ENCODE measurements at places on chromosomes 12 and 14.
A peak's percentile ranks its signal among the peaks of the same experiment; 100 is the strongest.

DNA sequence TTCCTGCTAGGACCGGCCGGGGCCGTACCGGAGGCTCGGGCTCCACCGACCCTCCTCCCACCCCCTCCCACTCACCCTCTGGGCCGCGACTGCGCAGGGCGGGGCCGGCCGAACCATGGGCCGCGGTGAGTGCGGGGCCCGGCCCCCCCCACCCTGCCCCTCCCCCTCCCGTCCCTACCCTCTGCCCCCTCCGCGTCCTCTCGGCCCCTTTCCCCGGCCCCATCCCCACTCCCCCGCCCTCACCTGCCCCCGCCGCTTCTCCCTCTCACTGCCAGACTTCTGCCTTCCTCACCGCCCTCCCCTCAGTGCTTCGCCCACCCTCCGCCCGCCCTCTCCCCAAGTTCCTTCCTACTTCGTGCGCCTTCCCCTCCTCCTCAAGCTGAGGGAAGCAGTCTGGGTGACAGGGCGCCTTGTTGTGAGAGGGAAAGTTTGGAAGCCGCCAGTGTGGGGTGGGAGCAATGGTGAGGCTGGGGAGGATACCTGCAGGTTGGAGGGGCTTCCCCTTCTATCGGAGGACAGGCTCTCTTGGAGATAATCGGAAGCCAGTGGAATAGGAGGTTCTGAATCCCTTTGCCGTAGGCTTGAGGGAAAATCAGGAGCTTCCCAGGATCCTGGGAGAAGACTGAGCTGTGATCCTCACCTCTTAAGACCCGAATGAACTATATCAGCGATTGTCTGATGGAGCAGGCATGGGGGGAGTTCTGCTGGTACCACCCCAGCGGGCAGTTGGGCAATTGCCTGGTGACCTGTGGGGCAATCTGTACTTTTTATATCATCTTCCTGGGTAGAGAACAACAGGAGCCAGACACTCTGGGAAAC, 472 bp downstream of the MBD6 start:
- peak overlapping the region; percentile 67 for H3K4me3 ChIP-seq
- peak; percentile 57 for DNase-seq
- H3K36me3 ChIP-seq = peaks cover 41% of the 10 kb centered on the region
- H3K27me3 ChIP-seq = no peaks in the 10 kb centered on the region
- H3K4me1 ChIP-seq = peaks cover 75% of the 10 kb centered on the region

GRCh38 chr12:54239620-54240019, 40.3 kb downstream of the CBX5 start:
- H3K4me1 ChIP-seq = no peaks in the 10 kb centered on the region
- no peak overlapping the region for H3K27ac ChIP-seq
- H3K36me3 ChIP-seq = peaks cover 39% of the 10 kb centered on the region
- no peak for DNase-seq
- no peak overlapping the region for H3K4me3 ChIP-seq

DNA sequence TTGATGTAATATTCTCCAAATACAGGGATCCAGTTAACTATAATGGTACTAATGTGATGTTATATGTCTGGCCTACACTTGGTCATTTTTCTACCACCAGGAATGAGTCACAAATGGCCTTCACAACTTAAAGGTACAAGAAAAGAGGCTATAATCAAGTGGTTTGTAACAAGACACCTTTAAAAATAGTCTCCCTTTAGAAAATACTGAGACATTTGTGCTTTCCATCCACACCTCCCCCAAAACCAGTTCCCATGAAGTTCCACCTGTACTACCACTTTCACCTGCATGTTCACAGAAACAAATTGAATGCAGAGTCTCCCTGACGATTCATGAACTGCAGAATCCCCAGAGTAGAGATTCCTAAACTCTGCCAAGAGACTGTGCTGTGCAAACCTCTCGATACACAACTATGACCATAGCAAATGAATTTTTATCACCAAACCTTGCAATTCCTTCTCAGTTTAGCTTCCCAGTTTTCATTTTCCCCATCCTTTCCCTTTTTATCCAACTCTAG, 6.0 kb downstream of the BTG1 start:
- H3K4me1 ChIP-seq = peaks cover 13% of the 10 kb centered on the region
- DNase-seq = no peak
- H3K36me3 ChIP-seq = peaks cover 51% of the 10 kb centered on the region
- H3K27ac ChIP-seq = peak overlapping the region; percentile 93
- no peaks in the 10 kb centered on the region for H3K27me3 ChIP-seq

GRCh38 chr14:51676549-51676948, 24.8 kb downstream of the FRMD6 start:
- no peaks in the 10 kb centered on the region for H3K4me1 ChIP-seq
- no peaks in the 10 kb centered on the region for H3K27me3 ChIP-seq
- H3K27ac ChIP-seq = no peak overlapping the region
- H3K36me3 ChIP-seq = no peaks in the 10 kb centered on the region
- no peak for DNase-seq
- H3K4me3 ChIP-seq = no peak overlapping the region

DNA sequence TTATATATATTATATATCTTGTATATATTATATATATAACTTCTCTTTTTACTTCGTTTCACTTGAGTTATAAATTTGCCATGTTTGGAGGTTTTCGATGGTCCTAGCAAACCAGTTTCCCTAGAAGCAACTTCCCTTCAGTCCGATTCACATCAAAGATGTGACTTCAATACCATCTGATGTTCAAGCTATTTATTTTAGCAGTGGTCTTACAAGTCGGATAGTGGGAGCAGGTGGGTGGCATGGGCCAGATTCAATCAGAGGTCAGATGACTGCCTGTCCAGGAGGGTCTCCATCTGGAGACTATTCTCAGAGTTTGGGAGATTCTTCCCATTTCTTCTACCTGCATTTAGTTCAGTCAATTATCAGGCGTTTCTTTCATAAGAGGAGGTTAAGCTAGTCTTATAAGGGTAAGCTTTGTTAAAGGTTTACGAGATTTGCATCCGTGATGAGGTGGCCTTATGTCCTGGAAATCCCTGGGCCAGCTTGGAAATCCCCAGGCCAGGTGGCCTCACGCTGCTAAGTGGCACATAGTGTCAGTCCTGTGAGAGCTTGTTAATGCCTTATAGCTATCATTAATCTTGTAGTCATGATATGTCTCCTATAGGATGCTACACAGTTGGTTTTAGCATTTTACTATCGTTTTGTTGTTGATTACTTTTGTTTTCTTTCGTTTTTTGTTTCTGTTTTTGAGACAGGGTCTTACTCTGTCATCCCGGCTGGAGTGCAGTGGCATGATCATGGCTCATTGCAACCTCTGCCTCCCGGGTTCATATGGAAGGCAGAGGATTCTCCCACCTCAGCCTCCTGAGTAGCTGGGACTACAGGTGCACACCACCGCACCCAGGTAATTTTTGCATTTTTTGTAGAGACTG, 145.8 kb downstream of the BICD1 start:
- no peak for DNase-seq
- H3K4me3 ChIP-seq = no peak overlapping the region
- H3K36me3 ChIP-seq = no peaks in the 10 kb centered on the region
- H3K27me3 ChIP-seq = no peaks in the 10 kb centered on the region
- H3K4me1 ChIP-seq = peaks cover 3% of the 10 kb centered on the region

GRCh38 chr14:68557648-68558047, 235.2 kb downstream of the ZFP36L1 start:
- no peak overlapping the region for H3K4me3 ChIP-seq
- H3K27ac ChIP-seq = no peak overlapping the region
- no peaks in the 10 kb centered on the region for H3K36me3 ChIP-seq
- DNase-seq = no peak

- H3K4me3 ChIP-seq = no peak overlapping the region
- no peaks in the 10 kb centered on the region for H3K4me1 ChIP-seq
- no peaks in the 10 kb centered on the region for H3K36me3 ChIP-seq
Measured at GRCh38 chr12:103680591-103681141, 93.6 kb downstream of the STAB2 start.

- no peak for DNase-seq
- peaks cover 40% of the 10 kb centered on the region for H3K4me1 ChIP-seq
- H3K4me3 ChIP-seq = no peak overlapping the region
- H3K36me3 ChIP-seq = peaks cover 31% of the 10 kb centered on the region
- no peaks in the 10 kb centered on the region for H3K27me3 ChIP-seq
- no peak overlapping the region for H3K27ac ChIP-seq
Measured at GRCh38 chr14:69662636-69663299, 51.4 kb downstream of the SUSD6 start.

GRCh38 chr12:108798551-108799221, 58.7 kb downstream of the SSH1 start:
- no peak overlapping the region for H3K4me3 ChIP-seq
- H3K27me3 ChIP-seq = no peaks in the 10 kb centered on the region
- H3K4me1 ChIP-seq = peaks cover 4% of the 10 kb centered on the region
- DNase-seq = no peak
- H3K36me3 ChIP-seq = peaks cover 41% of the 10 kb centered on the region

DNA sequence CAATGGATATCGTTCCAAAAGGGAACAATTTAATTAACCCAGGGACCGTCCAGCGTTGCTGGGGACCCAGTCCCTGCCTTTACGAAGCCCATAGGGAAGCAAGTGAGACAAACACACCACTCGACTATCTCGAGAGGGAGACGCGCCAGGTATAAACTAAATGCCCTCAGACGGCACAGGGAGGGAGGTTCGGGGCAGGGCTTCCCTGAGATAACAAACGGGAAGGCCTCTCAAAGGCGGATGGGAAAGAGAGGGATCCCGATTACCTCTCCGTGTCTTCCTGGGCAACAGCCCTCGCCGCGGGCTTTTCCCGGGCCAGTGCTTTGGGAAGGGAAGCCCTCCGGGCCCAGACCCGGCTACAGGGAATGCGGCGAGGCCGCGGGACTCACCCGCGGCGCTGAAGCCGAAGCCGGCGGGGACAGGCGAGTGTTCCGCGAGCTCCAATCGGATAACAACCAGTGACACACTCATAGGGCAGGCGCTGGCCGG, 390 bp downstream of the BRAP start:
- DNase-seq = no peak
- H3K27me3 ChIP-seq = no peaks in the 10 kb centered on the region
- peaks cover 27% of the 10 kb centered on the region for H3K36me3 ChIP-seq
- H3K4me3 ChIP-seq = peak overlapping the region; percentile 92

DNA sequence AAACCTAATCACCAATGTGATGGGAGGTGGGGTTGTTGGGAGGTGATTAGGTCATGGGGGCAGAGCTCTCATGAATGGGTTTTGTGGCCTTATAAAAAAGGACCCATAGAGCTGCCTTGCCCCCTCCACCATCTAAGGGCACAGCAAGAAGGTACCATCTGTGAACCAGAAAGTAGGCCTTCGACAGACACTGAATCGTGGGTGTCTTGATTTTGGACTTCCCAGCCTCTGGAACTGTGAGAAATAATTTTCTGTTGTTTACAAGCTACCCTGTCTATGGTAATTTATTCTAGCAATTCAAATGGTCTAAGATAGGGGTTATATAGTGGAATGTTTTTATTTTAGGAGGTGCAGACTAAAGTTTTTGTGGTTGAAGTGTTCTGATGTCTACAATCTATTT, 7.9 kb upstream of the SLC10A1 start:
- no peak overlapping the region for H3K4me3 ChIP-seq
- no peak overlapping the region for H3K27ac ChIP-seq

- H3K4me1 ChIP-seq = no peaks in the 10 kb centered on the region
- no peaks in the 10 kb centered on the region for H3K36me3 ChIP-seq
- no peak overlapping the region for H3K4me3 ChIP-seq
- peaks cover 4% of the 10 kb centered on the region for H3K27me3 ChIP-seq
- H3K27ac ChIP-seq = no peak overlapping the region
Measured at GRCh38 chr14:56886471-56887062, 76.3 kb upstream of the OTX2 start.
